NCI-H2171 (cell line): ENCODE measurements at places on chromosomes 5 and 9.

- DNase-seq = no peak
Measured at GRCh38 chr5:35443803-35444595, 173.7 kb upstream of the SPEF2 start.

DNA sequence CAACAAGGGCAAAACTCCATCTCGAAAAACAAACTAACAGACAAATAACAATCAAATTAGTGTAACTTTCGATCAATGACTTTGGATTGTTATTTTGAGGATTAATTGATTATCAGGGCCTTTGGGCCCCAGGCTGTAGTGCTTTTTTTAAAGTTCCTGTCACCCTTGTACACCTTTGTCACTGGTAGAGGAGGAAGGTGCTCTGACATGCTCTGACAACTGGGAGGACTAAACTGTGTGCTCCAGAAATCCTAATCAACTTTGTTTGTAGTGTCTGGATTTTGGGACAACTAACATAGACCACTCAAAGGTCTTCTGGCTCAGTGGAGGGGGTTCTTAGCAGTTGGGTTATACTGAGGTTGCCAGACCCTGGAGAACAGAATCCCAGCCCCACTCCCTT, 1.8 kb downstream of the TXN start:
- no peak for DNase-seq

- DNase-seq = no peak
Measured at GRCh38 chr5:139392324-139392677, 2.6 kb upstream of the MZB1 start.

DNA sequence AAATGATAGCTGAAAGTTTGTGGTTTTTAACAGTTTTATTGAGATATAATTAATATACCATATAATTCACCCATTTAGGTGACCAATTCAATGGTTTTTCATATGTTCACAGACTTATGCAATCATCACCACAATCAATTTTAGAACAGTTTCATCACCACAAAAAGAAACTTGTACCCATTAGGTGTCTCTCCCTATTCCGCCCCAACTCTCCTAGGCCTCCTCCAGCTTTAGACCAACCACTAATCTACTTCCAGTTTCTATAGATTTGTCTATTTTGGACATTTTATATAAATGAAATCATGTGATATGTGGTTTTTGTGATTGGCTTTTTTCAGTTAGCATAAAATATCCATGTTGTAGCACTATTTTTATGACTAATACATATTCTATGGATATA, 38.6 kb downstream of the YTHDC2 start:
- no peak for DNase-seq

DNA sequence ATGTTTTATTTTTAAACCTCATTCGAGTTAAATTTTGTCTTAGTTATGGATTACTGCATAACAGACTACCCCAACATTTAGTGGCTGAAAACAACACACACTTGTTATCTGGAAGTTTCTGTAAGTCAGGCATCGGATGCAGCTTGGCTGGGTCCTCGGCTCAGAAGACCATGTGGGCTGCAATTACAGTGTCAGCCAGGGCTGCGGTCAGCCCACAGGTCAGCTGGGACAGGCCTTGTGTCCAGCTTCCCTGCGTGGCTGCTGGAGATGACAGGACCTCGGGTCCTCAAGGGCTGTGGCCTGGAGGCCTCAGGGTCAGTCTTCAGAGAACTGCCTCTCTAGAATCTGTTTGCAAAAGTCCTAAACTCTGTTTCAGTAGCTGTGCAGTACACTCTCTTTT, 219.0 kb upstream of the IRX1 start:
- no peak for DNase-seq

- no peak for DNase-seq
Measured at GRCh38 chr5:78540335-78541085, 108.1 kb downstream of the LHFPL2 start.

DNA sequence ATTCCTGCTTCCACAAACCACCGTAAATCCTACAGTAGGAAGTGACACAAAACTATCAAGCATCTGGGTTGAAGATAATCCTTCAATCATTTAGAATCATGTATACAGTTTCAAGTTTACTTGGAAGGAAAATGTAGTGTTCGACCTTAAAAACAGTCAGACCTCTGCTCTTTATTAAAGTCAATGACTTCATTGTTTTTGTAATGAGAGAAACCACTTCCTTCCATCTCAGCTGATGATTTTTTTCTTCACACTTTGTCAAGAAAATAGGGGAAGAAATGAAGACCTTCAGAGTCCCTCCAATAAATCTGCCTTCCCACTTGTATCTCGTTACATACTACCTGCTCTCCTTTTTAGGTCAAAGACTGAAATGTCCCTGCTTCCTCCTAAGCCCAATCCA, 30.1 kb downstream of the TUSC1 start:
- no peak for DNase-seq

DNA sequence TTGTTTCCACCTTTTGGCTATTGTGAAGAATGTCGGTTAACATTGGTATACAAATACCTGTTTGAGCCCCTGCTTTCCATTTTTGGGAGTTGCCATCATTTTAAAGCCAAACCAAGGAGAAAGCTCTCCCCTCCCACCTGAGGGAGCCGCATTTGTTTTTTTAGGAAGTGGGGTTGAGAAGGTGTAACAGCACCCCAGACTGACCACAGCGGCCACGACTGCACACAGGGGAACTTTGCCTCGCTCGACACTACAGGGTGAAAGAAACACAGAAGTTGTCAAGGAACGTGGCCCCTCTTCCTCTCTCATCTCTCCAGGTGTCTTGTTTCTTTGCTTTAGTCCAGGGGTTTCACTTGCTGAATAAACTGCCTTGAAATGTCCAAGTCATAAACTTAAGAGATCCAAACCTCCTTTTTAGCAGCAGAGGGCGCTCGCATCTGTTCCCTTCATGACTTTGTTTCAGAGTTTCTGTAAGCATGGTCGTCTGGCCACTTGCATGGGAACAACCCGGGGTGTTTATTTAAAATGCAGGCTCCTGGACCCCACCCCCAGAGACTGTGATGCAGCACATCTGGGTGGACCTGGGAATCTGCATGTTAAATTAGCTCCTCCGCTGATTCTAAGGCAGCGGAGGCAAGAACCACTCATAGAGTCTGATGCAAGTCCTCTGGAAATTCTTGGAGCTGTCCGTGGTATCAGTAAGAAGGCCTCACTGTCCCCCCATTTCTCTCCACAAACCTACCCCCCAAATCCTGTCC, 2.1 kb upstream of the TTLL11 start:
- DNase-seq = peak; percentile 1

DNA sequence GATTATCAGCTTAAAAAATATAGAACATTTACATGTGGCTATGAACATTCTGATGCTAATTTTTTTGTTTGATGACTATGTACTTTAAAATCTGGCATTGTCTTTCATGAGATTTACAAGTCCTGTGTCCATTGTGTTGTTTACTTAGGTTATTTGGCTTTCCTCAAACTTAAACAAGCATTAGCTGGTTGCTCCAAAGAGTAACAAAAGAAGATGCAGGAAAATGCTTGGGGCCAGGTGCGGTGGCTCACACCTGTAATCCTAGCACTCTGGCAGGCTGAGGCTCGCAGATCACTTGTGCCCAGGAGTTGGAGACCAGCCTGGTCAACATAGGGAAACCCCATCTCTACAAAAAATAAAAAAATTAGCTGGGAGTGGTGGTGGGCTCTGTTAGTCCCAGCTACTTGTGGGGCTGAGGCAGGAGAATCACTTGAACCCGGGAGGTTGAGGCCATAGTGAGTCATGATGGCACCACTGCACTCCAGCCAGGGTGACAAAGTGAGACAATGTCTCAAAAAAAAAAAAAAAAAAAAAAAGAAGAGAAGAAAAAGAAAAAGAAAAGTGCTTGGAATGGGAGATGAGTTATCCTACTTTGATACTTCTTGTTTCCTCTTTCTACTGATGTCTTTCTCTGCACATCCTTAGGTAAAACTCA, 39.7 kb downstream of the PAM start:
- no peak for DNase-seq

DNA sequence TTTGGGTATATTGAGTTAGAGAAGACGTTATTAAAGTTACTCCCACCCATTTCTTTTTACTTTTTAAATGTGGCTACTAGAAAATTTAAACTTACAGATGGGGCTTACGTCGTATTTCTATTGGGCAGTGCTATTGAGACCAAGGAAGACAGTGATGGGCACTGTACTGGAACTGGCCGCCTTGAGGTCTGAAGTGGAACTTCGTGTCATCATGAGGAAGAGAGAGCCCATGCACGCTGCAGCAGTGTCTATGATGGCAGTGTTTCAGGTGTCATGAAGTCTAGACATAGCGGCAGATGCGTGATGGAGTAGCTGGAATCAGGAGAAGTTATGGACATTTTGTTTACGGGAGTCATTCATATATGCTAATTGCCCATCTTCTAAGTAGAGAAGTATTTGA, 143.7 kb downstream of the LRRC70 start:
- no peak for DNase-seq

GRCh38 chr5:132136906-132137305, 63.3 kb downstream of the CSF2 start:
- DNase-seq = no peak

DNA sequence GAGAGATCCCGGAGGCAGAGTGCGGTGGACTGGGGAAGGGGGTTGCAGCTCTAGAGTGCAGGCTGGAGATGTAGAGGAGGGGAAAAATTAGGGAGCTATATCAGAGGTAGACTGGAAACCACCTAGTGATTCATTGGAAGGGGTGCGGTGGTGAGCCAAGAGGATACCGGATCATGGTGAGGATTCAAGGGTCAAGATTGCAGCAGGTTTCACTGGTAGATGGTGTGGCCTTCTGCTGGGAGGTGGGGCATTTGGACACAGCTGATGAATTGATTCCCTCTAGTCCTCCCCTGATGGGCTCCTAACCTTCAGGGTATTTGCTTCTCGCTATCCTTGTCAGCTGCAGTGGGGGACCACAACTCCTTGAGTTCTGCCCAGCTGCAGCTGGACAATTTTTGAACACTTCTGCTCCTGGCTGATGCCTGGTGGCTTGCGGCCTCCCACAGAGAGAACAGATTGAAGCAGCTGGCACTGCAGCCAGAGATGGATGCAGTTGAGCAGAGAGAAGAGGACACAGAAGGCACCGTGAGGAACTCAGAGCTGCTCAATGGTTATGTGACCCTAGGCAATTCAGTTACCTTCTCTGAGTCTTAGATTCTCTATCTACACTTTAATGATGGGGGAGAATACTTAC, 134.4 kb upstream of the ABCA1 start:
- peak; percentile 43 for DNase-seq

DNA sequence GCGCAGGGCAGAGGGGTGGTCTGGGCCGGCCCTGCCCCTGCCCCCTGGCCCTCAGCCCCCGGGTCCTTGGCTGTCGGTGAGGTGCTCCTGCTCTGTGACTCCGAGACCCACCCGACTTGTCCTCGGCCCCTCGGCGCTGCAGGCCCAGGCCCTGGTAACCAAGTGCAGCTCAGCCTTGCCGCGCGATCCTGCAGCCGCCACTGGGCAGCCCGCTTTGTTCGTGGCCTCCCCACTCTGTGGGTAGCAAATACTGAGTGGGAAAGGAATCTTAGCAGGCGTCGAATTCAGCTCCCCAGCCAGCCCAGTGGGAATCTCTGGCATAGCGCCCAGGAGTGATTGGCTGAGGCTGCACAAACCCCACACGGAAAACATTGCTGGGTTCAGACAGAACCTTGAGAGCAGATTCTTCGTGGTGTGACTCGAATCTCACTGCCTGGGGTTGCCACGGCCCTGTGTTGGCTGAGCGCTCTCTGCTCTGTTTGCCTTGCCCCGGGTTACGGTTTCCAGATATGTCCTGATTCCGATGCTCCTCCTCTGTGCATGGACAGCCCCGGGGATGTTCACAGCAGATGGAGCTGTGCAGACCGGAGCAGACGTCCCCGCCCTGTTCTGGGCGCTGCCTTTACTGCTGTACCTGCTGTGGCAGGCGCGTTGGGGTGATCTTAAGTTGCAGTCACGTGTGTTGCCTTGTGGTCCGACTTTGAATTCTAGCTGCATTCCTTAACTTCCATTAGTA, 13.4 kb upstream of the EXOC3 start:
- DNase-seq = peak; percentile 63

DNA sequence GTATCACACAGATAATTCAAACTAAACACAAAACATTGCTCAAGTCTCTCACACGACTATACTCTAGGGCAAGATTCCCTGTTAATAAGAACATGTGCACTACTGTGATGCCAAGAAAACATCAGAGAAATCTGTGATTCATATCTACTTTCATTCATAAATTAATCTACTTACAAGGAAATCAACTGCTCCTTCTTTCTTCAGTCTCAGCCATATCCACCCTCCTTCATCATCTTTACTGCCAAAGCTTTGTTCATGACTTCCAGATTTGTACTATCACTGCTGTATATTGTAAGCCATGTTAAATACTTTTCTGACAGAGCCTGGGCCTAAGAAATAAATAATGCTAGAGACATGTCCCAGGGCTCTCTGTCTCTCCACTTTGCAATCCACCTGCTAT, 35.1 kb downstream of the CTNNAL1 start:
- no peak for DNase-seq

- no peak for DNase-seq
Measured at GRCh38 chr5:87674235-87674634, 261.5 kb upstream of the CCNH start.

GRCh38 chr5:54021431-54022164, 288.8 kb downstream of the ARL15 start:
- no peak for DNase-seq

- DNase-seq = no peak
Measured at GRCh38 chr5:106171132-106171531, 1499.6 kb downstream of the EFNA5 start.

- no peak for DNase-seq
Measured at GRCh38 chr9:11779971-11780370, 913.2 kb upstream of the TYRP1 start.

- no peak for DNase-seq
Measured at GRCh38 chr5:127643607-127644006, 5.3 kb upstream of the CTXN3 start.

DNA sequence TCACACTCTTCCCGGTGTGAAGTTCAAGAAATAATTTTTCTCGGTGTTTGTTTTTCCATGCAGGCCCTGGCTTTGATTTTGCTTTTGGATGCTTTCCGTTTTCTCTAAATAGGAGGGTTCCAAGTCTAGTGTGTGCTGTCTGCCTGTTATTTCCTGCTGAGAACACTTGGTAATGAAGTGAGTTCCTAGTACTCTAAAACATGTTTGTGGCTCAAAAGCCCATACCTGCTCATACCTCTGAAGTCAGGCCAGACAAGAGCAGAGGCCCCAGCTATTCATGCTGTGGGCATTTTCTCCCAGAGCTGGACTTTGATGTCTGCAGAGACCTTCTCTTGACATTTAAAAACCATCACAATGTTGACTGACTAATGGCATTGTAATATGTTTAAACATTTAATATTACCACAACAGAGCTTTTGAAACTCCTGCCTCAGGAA, 211.2 kb downstream of the GOLPH3 start:
- no peak for DNase-seq

DNA sequence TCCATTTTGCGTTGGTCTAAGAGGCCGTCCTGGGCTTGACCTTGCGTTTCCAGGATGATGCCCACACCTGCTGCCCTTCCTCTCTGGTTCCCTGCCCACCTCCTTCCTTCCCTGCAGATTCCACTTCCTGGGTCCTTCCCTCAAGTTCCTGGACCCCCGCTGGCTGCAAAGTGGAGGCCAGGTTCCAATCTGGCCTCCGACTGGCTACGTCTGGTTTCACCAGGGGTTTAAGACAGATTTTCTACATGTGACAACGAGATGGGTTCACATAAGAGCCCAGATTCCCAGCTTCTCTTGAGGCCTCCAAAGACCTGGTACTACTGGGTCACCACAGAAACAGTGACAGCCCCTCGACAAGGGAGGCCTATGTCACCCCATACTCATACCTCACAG, 2.1 kb downstream of the MGAT4B start:
- DNase-seq = no peak

GRCh38 chr9:38393128-38393796, 760 bp downstream of the ALDH1B1 start:
- no peak for DNase-seq

GRCh38 chr5:177194268-177194667, 60.7 kb downstream of the NSD1 start:
- no peak for DNase-seq
